Muscle of arm (tissue), 14 donors: ENCODE measurements at places on chromosomes 5 and 9.

GRCh38 chr9:134768709-134769351 lies 111.8 kb upstream of the FCN2 start:
- DNase-seq: peak; percentile 84

DNA sequence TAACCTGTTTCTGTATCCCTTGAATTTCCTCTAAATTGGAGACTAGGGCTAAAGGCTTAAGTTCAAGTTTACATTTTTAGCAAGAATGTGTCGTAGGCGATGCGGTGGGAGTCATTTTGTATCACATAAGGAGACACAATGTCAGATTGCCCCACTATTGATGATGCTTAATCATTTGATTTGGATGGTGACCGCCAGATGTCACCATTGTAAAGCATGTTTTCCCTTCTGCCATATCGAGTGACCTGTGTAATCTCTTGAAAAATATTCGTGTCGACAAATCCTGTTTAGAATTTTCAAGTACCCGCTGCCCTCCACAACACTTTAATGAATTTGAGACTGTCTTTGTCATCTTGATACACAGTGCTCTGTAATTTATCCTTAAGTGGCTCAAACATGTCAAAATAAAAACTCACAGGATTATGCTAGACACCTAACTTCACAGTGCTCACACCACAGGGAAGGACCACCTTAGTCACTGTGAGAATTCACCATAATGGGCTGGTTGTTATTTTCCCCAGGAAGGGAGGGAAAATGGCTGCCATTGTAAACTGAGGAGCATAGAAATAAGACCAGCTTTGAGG lies 34.5 kb upstream of the SLC46A2 start:
- peak; percentile 25 for DNase-seq

GRCh38 chr5:73031839-73032238 lies 76.0 kb downstream of the FCHO2 start:
- DNase-seq: peak; percentile 28

GRCh38 chr5:9713356-9713755 lies 83.2 kb upstream of the TAS2R1 start:
- DNase-seq: peak; percentile 88

GRCh38 chr5:147686421-147686820 lies 96.1 kb downstream of the JAKMIP2 start:
- no peak for DNase-seq

GRCh38 chr9:97508852-97509251 lies 7.4 kb downstream of the TMOD1 start:
- no peak for DNase-seq

DNA sequence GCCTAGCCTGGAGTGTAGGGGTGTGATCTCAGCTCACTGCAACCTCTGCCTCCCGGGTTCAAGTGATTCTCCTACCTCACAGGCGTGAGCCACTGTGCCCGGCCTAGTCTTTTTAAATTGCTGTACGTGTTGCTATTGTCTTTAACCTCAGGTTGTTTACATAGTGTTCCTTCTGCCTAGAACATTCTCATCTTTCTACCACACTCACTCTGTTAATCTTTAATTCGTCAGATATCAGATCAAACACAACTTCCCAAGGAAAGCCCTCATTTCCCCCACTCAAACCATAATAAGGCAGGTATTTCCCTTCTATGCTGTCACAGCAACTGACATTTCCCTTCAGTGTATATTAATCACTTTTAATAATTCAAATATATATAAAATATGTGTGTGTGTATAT lies 1310.0 kb upstream of the C9orf72 start:
- DNase-seq: no peak

GRCh38 chr5:83378624-83379289 lies 92.8 kb upstream of the VCAN start:
- DNase-seq: no peak

DNA sequence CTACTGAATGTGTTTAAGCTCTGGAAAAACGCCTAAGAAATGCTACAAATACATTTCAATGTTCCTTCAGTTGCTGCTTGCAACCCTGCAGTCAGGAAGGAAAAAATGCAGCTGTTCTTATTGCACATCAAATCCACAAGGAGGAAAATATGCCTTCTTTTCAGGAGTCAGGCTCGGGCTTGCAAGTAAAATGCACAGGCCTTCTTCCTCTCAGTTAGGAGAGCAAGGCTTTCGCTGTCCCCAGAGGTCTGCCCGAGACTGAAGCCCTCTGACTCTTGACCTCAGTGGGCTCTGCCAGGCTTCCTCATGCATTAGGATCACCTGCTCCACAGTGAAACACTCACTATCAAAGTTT lies 899 bp upstream of the SHC3 start:
- no peak for DNase-seq

DNA sequence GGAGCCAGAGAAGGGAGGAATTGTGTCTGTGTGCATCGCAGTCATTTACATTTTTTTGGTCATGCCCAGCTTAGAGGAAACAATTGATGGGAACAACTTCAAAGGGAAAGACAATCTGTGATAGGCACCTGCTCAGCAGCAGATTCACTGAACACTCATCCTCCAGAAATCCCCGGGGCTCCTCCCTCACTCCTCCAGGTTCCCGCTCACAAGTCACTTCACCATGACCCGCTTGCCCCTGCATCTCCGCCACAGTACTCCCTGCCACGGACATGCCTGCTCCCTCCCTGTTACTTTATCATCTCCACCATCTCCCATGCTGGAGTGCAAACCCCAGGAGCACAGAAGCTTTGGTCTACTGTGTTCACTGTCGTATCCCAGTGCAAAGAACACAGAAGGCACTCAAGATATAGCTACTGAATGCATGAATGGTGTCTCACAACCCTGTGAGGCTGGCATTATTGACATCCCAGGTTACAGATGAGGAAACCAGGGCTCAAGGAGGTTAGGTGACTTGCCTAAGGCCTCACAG lies 16.2 kb downstream of the LHX6 start:
- no peak for DNase-seq

GRCh38 chr5:62143268-62144229 lies 162.5 kb upstream of the KIF2A start:
- peak; percentile 30 for DNase-seq

DNA sequence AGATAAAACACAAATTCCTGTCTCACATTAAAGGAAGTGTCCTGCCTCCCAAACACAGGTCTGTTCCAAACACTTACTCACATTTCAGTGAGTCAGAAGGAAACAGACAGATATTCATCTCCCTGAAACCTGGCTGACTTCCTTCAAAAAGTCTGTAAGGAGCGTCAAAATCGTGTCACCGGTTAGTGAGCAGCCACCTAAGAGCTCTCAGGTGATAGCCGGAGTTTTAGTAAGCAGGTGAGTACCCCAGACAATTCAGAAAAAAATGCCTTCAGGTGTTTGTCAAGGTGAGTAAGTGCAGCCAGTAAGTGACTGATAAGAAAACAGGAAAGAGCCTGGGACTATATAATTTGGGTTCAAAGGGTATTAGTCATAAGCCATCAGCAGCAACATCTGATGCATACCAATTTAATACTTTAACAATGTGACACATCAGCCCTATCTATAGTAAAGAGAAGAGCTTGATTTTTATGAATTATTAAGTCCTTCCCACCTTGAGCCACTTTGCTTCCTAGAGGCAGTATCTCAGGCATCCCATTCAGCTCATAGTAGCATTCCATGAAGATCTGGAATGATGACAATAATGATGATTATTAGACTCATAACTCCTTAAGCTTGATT lies 1.3 kb upstream of the ITGA2 start:
- no peak for DNase-seq
